ENCODE measurements at places on chromosomes 11 and 22.

DNA sequence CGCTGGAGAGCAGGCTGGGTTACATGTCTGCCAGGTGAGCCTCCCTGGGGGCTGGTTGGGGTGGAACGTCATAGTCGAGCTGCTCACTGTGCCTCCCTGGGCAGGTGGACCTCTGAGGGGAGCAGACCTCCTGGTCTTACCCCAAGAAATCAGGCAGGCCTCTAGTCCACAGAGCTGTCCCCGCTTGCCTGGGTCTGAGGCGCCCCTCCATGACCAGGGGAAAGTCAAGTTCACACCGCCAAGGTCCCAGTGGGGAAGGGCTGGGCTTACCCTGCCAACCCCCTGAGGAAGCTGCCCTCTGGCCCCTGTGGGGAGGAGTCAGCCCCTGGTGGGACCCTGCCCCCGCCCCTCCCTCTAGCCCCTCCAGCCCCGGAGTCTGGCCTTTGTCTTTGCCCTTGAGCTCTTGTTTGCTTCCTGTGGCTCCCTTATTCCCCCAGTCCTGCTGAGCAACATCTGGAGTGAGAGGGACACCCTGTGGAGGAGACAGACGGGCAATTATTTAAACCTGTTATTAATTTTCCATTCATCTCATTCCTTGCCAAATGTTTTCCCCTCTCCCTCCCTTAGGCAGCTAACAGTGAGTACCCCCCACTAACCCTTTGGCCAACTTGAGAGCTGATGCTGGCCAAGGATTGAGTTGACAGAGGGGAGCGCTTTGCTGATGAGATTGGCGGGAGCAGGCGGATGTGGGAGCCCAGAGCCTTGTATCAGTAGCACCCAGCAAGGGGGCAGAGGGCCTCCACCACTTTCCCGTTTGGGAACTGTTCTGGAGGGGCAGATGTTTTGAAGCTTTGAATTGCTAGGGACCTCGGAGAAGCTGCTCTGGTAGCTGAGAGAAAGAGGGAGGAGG is 83.4 kb downstream of the CEP164 start:
- no peak for DNase-seq

- DNase-seq = no peak
Measured at GRCh38 chr11:61919705-61920631, 2.6 kb upstream of the RAB3IL1 start.

- peak; percentile 33 for DNase-seq
Measured at GRCh38 chr11:35077709-35078469, 61.1 kb upstream of the CD44 start.

DNA sequence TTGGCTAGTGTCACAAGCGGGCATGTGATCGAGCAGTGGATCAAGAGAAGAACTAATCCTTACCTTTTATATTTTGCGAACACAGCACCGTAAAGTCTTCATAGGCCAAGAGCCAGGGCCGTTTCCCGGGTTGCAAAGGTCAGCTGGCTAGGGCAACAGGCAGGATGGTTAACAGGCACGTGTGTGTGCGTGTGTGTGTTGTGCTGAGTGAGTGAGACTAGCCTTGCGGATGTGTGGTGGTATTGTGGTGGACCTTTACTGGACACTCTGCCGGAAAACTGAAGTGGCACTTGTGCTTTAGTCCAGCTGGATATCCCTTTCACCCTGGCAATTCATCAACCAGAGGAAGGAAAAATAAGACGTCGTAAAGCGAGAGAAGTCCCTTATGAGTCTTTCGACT is 176.7 kb downstream of the BCR start:
- no peak for DNase-seq

DNA sequence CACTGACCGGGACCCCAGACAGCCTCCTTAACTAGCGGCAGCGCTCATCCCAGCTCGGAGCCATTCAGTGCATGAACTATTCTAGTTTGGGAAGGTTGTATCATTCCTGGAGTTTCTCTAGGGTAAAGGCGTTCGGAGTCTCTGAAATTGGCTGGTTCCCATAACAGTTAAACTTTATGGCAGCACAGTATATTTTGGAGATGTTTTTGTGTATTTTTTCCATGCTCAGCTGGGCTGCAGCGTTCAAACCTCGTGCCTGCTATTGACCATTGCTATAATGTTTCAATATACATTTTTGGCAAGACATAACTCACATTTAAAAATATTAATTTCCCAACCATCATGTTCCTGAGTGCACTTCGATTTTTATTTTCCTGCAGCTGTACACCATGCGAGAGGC is 169.7 kb downstream of the ST3GAL4 start:
- no peak for DNase-seq
